Cardiac fibroblast (primary cell): ENCODE measurements at places on chromosomes 13 and 19.

DNA sequence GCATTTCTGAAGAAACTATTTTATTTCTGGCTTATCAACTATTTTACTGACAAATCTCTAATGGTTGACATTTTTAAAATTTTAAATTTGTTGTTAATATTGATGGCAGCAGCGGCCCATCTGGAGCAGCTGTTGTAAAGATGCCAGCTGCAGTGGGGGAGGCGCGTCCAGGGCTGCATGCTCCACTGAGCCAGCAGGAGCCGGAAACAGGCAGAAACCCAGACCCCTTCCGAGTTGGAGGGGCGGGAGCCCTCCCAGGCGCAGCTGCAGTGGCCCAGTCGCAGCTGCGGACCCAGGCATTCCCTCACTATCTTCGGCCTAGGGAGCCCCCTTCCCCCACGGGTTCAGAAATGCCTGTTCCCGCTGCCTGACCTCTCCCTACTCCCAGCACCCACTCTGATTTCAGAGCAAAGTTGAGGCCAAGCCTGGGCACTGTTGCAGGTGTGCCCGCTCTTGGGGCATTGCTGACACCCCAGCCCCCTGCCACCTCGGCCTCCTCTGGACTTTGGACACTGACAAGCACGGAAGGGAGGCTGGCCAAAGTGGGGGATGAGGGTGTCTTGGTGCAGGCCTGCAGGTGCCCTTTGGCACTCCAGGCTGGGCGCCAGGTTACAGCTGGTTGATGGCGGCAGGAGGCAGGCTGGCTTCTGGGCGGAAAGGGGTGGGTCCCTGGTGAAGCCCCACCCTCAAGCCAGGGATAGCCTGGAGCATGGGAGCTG, 69.2 kb downstream of the PIBF1 start:
- DNase-seq = no peak

DNA sequence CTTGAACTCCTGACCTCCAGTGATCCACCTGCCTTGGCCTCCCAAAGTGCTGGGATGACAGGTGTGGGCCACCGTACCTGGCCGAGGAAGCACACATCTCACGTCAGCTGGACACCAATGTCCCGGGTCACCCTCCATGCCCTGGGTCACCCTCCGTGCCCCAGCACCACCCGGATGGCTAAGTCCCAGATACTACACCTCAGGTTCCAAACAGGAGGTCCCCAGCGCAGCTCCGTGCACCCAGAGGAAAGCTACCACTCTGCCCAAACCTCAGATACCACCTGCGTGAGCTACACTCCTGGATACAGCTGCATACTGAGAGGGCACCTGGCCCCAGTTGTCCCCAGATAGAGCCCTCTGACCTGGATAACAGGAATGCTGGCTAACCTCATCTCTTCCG, 14.0 kb downstream of the LRRC4B start:
- DNase-seq = no peak

DNA sequence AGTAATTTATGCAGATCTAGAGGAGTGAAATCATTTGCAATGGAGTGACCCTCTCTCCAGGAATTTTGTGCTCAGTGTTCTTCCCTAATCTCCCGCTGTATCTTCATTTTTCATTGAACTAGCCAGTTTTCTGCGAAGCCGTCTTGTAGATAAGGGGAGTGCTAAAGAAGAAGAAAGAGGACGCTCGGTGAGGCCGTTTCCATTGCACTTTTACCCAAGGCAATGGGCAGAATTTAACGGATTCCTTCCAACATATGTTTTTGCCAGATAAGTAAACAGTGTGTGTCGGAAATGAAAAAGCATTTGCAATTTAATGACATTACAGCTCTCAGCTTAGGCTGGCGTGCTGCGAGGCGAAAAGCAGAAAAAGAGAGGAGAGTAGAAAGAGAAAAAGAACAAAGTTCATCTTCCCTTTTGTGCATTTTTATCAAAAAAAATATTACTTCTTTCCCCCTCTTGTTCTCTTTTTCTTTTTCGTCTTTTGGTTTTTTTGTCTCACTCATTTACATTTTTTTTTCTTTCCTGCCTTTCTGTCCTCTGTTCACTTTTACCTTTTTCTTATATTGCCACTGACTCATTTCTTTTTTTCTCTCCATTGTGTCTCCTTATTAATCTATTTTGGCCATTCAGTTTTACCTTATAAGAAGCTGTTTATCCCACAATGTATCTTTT, 49.9 kb downstream of the SOX21 start:
- DNase-seq = no peak

DNA sequence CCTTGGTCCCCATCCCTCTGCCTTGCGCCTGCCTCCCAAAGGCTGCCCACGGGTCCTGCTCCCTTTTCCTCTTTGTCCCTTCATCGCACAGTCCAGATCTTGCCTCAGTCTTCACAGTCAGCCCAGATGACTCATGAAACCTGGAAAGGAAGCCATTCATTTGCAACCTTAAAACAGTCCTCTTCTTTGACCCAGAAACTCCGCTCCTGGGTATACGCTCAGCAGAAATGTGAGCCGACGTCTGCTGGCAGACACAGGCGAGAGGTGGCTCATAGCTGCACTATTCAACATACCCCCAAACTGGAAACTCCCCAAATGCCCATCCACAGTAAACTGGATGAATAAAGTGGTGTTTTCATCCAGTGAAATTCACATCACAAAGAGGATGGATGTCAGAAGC, 13.6 kb upstream of the PEPD start:
- no peak for DNase-seq

- DNase-seq = peak; percentile 38
Observed at GRCh38 chr19:48812094-48812929, 1.5 kb upstream of the BCAT2 start.

DNA sequence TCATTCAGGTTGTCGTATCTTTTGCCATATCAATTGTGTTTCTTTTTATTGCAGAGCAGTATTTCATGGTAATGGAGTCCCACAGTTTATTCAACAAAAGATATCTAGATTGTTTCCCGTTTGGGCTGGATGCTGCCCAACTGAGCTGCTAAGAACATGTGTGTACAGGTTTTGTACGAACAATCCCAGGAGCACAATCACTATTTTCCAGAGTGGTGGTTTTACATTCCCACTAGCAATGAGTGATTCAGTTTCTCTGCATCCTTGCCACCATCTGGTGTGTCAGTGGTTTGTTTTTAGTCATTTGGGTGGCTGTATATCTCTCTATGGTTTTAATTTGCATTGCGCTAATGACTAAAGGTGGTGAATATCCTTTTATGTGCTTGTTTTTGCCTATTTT, 52.7 kb upstream of the ZDHHC20 start:
- DNase-seq = peak; percentile 4
